H1 (cell line): ENCODE measurements at places on chromosomes 2 and 18.

DNA sequence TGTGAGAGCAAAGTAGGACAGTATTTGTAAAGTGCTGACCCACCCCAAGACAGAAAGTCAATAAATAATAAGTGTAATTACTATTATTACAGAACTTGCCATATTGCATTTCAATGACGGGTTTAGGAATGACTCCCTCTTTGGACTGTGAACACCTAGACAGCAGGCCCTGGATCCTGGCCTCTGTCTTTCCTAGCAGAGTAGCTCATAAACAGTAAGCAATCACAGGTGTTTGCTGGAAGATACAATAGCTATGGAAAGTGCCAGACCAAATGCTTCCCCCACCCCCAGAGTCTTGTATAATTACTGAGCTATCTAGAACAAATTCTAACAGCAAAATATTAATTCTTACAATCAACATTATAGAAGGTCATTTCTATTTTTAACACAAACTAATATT is 20.1 kb upstream of the MYO1B start:
- DNase-seq: no peak

GRCh38 chr2:28082131-28082530 is 191.6 kb downstream of the BABAM2 start:
- DNase-seq: no peak

DNA sequence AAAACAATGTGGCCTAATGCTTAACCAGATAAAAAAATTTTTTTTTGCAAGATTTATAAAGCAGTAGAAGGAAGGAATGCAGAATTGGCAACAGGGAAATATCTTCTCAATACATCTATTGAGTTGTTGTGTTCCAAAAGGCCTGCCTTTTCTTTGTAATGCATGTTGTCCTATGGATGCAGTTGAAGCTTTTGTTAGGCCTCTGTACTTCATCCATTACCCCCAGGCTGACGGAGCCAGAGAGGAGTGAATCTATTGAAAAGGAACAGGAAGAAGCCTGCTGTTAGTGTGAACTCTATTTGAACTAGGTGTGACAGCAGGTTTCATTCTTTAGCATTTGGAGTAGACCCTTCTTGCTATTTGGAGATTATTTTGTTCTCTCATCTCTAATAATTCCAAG is 56.5 kb downstream of the MTX2 start:
- no peak for DNase-seq

- peak; percentile 85 for DNase-seq
These were observed at the start of gene UBXN2A for GRCh38 chr2:23939987-23940717. Gene UBXN2A (plus strand): TSS chr2:23940463. CDS start chr2:23958315, 17,852 bp downstream.

- no peak for DNase-seq
These were observed 4.1 kb downstream of the KCNF1 start for GRCh38 chr2:10915731-10916276.

GRCh38 chr18:68399721-68400120 is 315.2 kb downstream of the TMX3 start:
- no peak for DNase-seq

GRCh38 chr2:234949762-234950434 is 1.9 kb upstream of the SH3BP4 start:
- DNase-seq: no peak

DNA sequence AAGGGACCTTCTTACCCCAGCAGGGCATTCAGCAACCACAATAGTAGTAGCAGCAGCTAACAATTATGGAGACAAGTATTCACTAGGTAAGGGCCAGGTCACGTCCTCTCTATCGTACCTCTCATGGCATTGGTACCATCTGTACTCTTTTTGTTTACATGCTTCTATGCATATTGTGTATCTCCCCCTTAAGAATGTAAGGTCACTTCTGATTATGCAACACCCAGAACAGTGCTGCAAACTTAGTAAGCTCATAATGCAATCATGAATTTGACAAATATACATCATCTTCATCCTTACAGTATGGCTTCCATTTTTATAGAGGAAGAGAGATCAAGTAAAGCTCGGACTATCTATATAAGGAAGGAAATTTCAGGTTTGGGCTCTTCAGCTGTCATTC is 46.1 kb downstream of the SPRED2 start:
- DNase-seq: no peak

GRCh38 chr2:27115519-27115918 is 3.4 kb downstream of the CGREF1 start:
- no peak for DNase-seq

DNA sequence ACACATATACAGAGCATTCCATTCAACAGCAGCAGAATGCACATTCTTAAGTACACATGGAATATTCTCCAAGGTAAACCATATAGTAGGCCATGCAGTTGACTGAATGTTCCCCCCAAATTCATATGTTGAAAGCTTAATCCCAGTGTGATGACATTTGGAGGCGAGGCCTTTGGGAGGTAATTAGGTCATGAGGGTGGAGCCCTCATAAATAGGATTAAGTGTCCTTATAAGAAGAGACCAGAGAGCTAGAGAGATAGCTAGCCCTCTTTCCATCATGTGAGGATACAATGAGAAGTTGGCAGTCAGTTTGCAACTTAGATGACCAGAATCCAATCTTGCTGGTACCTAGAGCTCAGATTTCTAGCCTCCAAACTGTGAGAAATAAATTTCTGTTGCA is 27.6 kb downstream of the TMEM185B start:
- no peak for DNase-seq

DNA sequence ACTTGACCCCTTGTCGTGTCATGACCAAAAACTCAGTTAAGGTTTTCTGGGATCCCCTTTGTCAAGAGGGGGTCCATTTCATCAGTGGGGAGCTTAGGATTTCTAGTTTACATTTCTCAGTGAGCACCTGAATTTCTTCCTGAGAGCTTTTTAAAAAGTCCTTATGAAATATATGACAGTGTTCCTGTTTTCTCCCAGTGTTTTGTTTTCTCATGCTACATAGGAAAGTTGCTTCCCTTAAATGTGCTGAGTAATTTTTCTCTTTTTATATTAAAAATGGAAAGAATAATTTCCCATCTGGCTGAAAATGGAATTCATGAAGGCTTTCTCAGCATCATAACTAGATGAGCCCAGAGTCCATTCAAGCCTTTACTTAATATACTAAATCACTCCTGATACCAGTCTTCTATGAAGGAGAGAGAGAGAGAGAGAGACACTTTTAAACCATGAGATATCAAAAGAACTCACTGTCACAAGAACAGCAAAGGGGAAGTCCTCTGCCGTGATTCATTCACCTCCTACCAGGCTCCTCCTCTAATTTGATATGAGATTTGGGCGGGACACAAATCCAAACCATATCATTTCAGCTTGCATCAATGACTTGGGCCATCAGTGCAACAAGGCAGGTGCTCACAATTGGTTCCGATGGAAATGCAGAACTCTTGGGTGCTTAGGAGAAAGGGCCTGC is 61.1 kb downstream of the XRCC5 start:
- no peak for DNase-seq

DNA sequence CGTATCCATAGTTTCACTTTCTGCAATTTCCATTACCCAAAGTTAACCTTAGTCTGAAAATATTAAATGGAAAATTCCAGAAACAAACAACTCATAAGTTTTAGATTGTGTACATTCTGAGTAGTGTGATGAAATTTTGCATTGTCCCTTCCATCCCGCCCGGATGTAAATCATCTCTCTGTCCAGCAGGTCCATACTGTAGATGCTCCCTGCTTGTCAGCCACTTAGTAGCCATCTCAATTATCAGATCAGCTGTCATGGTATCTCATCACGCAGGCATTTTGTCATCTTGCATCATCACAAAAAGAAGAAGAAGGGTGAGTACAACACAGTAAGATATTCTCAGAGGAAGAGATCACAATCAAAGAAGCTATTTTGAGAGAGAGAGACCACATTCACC is 185.0 kb upstream of the STK17B start:
- DNase-seq: no peak

GRCh38 chr2:169705927-169706326 is 11.7 kb downstream of the PHOSPHO2 start:
- DNase-seq: no peak

GRCh38 chr2:165863810-165864261 is 69.8 kb upstream of the GALNT3 start:
- DNase-seq: no peak

DNA sequence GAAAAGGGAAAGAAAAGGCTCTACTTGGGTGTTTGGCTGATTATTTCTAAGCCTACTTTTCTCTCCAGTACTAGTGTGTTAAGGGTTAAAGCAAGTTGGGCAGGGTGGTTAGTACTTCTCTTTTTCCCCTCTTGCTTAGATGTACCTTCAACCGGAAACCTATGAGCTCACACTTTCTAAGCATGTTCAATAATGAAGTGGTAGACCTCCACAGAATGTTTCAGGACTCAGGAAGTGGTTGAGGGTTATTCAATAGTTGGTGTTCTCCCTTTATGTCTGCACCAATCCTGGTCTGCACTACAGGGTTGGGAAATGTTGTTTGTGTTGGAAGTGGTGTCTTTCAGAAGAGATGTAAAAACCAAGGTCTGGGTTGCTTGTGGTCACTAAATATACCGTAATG is 137.1 kb downstream of the ZEB2 start:
- no peak for DNase-seq

DNA sequence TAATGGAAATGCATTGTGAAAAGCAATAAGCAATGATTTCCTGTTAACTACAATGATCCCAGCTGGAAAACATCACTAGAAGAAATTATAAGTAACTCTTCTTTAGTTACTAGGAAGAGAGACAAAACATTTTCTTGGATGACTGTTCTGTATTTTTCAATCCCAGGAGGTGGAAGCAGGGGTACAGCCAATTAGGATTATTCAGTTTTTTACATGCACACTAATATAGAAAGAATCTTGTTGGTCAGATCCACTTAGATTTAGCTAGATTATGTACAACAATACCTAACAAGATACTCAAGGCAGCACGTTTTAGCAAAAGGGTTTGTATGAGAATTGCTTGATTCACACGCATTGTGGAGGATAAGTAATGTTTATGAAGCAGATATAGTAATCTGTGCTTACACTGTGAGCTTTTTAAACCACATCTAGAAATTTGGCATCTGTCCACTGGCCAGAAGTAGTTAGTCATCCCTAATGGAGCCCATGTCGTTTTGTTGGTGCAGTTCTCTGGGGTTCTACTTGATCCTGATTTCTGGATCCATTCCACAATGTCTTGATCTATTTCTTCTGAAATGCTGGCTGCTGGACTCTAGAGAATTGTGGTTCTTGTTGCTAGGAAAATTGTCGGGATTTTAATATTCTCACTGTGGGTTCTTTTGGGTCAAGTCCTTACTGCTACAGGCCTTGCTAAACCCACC is 199.7 kb downstream of the ADCYAP1 start:
- DNase-seq: no peak

DNA sequence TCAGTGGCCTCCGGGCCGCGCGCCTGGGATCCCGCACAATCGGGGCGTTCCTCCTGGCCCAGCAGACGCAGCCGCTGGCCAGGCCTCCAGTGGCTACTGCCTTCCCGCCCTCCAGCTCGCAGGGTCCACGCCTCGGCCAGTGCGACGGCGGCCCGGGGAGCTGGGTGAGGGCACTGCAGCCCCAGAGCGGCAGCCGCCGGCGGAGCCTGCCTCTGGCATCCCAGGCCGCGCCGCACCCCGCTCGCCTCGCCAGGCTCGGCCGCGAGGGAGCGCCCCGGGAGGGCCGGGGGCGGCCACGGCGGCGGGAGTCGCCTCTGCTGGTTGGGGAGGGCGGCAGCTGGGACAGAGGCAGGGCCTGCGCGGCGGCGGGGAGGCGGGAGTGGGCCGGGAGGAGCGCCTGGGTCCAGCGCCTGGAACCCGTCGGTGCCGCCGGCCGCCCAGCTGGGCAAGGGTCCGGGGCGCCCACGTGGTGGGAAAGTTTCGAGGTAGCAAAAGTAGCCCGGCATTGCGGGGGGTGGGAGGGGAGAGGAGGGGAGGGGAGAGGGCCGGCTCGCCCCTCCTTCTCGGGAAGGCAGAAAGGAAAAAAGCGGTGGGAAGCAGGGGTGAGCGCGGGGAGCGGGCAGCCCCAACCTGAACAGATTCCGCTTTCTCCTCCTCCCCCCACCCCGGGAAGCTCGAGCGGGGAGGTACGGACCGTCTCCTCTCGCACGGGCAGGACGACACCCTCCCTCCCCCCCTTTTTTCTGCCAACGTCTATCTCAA is 1.5 kb upstream of the INHBB start:
- no peak for DNase-seq

DNA sequence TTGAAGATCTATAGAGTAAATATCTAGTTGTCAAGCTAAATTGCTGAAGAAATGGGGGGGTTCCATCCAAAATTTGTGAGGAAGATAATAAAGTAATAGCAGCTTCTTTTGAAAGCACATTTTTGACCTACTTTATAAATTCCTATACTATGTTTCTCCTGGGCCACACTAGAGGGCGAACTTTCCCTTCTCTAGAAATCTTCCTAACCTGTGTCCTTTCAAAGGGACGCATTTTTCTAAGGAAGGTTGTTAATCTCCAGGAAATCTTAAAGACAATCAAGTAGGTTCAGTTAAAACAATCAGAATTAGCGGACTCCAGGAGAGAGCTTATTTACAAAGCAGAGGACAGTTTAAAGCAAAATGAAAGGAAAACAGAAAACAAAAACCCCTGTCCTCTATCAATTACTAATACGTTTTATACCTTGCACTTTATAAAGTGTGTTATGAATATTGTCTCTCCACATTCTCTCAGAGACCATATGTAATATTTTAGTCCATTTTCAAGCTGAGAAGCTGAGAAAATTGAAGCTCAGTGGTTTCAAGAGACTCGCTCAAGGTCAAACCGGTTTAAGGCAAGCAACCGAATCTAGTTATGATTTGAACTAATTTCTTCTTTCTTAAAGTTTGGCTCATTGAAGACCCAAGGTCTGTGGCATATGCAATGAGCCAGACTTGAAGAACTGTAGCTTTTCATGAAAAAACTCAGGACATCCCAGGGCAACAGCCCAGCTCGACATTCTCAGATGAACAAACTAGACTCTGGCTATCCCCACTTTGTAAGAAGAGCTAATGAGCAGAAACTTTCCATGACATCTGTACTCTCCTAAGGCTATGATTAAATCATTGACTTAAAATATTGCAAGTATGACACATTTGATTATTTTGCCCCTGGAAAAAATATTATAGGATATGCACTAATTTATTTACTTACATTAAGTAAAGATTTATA is 273.6 kb downstream of the PAX3 start:
- DNase-seq: no peak

DNA sequence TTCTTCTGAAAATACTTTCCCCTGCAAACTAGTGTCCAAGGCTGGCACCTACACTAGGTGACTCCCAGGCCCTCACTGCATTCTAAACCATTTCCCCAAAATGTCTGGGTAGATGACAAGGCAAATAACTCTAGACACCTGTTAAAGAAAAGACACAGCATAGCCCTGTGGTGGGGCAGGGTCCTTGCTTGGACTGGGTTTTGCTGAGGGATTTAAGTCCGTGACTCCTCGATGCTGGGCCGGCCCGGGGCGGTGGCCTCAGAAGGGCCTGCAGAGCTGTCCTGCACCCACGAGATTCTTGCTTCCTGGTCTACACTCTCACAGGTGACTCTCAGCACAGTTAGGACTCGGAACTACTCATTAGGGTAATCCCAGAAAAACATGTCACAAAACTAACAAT is 55.2 kb downstream of the MBP start:
- no peak for DNase-seq

DNA sequence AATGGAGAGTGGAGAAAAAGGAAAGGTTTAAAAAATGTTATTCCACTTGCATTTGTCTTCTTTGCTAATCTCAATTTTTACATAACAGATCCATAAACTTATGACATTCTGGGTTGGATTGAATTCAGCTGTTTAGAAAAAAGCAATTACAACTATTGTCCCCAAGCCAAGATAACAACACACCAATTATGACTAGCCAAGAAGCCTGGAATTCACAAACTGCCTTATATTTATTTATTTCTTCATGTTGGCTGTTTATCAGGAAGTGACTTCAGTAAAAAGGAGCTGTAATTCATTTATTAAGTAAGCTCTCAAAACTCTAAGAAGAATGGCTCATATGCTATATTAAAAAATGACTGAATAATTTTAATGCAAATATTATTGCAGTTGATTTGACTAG is 137.4 kb downstream of the CALCRL start:
- no peak for DNase-seq
